Activated T-helper 17 cell treated with anti-CD3 and anti-CD28 coated beads, Interleukin-2, amount 50 U/mL, for 72 hours (primary cell): ENCODE measurements at places on chromosomes 3 and 15.

- ATAC-seq = no peak
Observed at GRCh38 chr15:53397041-53397616, 362.3 kb downstream of the WDR72 start.

- no peak for ATAC-seq
Observed at GRCh38 chr3:17935222-17935621, 192.8 kb upstream of the TBC1D5 start.

- no peak for ATAC-seq
Observed at GRCh38 chr3:97958396-97958795, 13.8 kb downstream of the RIOX2 start.

GRCh38 chr3:64321747-64322146, 96.5 kb upstream of the PRICKLE2 start:
- ATAC-seq = no peak

DNA sequence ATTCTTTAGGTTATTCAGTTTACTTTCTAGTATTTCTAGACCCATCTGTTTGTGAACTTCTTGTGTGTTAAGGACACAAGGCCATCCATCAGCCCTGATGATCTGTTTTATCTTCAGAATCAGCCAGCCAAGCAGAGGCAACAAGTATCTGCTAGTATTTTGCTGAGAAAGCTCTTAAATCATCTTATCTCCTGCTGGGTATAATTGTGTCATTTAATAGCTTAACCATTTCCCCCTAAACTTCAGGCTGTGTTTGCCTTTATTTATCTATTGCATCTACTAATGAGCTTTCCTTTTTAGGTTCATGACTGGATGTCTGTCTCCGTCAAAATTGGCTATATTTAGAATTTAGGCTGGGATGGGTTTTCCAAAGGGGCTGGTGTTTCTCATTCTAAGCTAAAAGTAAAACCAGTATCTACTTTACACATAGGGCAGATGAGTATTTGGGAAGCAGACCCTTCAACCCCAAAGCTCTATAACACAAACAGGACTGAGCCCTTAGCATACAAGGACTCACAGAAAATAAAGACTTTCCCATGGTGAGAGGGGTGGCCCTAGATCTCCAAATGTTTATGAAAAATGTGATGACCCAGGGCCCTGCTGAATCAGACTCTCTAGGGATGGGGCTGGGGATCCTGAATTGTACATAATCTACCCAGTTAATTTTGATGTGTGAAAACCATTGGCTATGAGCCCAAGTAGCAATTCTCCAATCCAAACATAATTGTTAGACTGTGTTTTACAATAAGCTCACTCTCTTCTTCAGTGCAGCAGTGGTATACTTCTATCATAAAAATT, 65.3 kb upstream of the PSMD6 start:
- ATAC-seq = no peak

- ATAC-seq = peak; percentile 60
Observed at GRCh38 chr3:134473868-134474546, 11.8 kb downstream of the ANAPC13 start.

- ATAC-seq = peak; percentile 31
Observed at GRCh38 chr3:186536883-186537844, 7.0 kb downstream of the CRYGS start.

DNA sequence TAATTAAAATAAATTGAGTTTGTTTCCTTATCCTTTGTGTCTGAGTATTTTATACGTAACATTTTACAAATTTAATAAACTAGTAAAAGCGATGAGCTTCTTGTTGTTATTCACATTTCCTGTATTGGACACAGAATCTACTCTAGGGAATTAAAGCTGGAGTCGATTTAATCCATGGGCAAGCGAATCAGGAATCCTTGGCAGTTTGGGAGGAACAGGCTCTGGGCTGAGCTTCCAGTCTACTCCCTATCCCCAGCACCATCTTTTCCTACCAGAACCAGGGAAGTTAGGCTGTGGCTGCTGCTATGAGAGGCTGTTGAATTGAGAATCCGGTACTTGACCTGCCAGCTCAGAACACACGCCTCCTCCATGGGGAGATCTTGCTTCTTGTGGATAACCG, 437.3 kb upstream of the TPM1 start:
- no peak for ATAC-seq

DNA sequence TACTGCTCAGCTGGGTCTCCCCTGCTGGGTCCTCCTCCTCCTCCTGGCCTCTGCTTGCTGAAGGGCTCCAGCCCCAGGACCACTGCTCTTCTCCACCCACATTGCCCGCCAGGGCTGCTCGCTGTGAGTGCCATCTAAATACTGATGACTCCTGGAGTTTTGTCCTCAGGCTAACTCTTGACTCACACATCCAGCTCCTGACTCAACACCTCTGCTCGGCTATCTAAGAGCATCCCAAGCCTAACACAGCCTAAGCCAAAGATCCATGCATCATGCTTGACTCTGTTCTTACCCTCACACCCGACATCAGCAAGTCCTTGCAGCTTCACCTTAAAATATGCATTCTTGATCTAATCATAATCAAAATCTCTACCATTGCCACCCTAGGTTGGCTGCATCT, 260.2 kb downstream of the KLF13 start:
- no peak for ATAC-seq

DNA sequence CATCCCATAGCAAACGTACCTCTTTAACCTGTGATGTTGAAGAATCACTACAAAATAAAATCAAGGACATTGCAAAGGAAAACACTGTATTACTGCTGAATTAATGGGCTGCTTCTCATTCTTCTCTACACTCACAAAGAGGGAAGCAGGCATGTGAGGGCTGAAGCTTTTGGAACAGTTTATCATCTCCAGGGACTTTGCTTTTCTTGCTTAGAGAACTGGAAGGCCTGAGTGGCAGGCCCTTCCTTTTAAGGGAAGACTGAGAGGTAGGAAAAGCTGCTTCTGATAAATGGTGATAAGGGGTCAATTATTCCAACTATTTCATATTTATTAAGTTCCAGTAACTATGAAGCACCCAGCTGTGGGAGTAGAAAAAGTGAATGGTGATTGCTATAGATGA, 649.6 kb downstream of the NTRK3 start:
- no peak for ATAC-seq

DNA sequence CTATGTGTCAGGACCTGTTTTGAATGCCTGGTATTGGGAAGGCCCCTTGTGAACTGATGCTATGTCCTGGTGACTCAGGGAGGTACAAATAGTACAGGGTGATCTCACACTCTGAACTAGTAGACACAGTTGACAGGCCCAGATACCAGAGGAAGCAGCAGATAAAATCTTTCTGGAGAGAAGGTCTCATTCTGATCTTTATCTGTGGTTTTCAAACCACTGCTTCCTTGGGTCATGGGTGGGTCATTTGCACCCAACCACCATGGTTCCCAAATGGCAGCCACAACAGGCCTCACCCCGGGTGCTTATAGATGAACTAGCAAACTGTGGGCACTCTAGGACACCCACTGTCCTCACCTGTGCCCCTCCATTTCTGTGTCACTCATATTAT, 43.4 kb downstream of the PXYLP1 start:
- peak; percentile 97 for ATAC-seq

- no peak for ATAC-seq
Observed at GRCh38 chr3:177333533-177334520, 136.5 kb upstream of the TBL1XR1 start.

DNA sequence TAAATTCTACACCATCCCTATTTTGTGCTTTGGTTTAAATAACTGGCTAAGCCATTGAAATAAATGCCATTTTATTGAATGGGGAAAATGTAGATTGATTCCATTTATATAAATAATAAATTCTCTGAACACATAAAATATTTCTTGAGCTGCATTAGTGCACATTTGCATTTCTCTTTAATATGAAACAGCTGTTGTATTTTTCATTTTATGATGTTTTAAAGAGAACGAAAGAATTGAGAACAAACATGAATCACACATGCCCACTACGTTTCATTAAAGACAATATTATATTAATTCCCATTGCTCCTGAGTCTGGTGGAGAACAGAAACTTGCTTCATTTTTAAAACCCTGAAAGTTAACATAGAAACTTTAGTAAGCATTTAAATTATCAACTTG, 235.7 kb upstream of the CFAP20DC start:
- ATAC-seq = no peak

GRCh38 chr15:83283138-83283812, 1.2 kb downstream of the BNC1 start:
- no peak for ATAC-seq

DNA sequence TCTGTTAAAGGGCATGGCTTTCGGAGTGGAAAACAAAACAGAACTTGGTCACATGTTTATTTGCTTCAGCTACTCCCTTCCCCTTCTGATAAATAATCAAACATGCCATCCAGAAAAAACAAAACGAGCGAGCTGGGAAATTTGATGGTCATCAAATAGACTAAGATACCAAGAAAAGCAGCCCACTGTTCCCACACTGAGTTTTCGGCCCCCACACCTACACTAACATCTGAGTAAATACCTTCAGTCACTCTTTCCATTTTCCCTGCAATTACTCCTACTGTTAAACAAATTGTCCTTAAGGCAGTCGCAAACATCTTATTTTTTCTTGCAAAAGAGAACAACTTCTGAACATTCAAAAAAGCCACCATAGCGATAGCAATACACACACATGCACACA, 454.6 kb downstream of the FOXP1 start:
- peak; percentile 5 for ATAC-seq

- ATAC-seq = no peak
Observed at GRCh38 chr3:62238431-62238830, 134.9 kb downstream of the FEZF2 start.

DNA sequence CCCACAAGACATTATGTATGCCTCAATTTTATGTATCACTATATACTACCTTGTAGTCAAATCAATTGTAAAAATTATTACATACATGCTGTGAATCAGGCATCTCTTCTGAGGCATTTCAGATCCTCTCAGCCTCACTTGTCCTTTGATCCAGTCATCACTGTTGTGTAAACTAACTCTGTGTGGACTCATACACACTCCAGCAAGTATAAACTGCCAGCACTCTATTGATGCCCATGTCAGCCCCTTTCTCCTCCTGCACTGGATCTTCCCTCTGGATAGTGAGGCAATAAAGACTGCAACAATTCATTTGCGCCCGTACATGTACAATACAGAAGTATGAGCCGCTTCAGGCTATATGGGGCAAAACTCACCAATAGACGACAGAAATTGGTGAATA, 364.7 kb upstream of the TGFBR2 start:
- no peak for ATAC-seq

- ATAC-seq = no peak
Observed at GRCh38 chr3:193118907-193119306, 122.1 kb upstream of the PLAAT1 start.

GRCh38 chr3:61505197-61505596, 56.2 kb upstream of the PTPRG start:
- ATAC-seq = no peak
